ENCODE measurements at places on chromosomes 1 and 21. TPM values are rescaled to one million over a fixed set of nuclear protein-coding genes. Genes with fewer than 3 reads are reported as not detected.

GRCh38 chr1:12409681-12410080 lies 179.9 kb downstream of the VPS13D start:
- peaks cover 11% of the 10 kb centered on the region for H3K4me1 ChIP-seq
- H3K4me3 ChIP-seq: no peak overlapping the region
- no peak for DNase-seq
- no peaks in the 10 kb centered on the region for H3K27me3 ChIP-seq

DNA sequence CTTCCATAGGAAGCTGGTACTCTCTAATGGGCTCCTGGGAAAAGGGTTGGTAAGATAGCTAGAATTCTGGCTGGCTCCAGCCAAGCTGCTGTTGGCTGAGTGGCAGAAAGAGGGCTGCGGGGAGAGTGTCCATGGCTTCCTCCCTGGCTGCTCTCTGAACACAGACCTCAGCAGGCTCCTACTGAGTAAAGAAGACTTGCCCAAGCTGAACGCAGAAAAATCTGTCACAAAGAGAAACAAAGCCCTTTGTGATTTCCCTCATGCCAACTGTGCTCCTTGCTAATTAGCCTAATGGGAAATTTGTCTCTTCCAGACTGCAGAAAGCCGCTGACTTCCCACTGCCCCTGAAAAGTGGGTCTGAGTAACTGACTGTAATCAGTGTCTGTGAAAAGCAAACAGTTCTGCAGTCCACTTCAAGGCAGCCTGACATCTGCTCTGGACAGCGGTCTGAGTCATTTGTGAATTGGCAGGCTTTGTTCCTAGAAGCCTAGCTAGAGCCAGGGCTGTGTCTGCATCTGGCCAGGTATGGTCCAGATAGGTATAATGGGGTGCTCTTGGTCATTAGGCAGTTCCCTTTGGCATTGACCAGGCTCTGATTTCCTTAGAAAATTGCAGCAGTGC lies 282.8 kb downstream of the ZNF648 start:
- no peaks in the 10 kb centered on the region for H3K4me1 ChIP-seq
- no peak overlapping the region for H3K4me3 ChIP-seq
- DNase-seq: no peak
- peaks cover 6% of the 10 kb centered on the region for H3K27me3 ChIP-seq
- H3K36me3 ChIP-seq: no peaks in the 10 kb centered on the region

DNA sequence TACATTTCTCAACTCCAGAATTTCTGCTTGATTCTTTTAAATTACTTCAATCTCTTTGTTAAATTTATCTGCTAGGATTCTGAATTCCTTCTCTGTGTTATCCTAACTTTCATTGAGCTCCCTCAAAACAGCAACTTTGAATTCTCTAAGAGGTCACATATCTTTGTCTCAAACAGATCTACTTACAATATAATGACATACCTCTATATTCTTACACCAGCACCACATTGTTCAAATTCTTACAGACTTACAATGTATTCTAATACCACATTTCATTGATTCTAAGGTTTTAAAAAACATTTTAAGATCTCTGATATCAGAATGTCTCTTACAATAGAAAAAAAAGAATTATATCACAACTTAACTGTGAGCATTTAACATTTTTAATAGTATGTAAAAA lies 77.4 kb downstream of the DIRAS3 start:
- H3K4me3 ChIP-seq: no peak overlapping the region
- no peaks in the 10 kb centered on the region for H3K27me3 ChIP-seq
- no peaks in the 10 kb centered on the region for H3K36me3 ChIP-seq
- H3K27ac ChIP-seq: no peak overlapping the region
- no peak for DNase-seq

- peaks cover 2% of the 10 kb centered on the region for H3K27me3 ChIP-seq
- H3K4me1 ChIP-seq: no peaks in the 10 kb centered on the region
- DNase-seq: no peak
- no peak overlapping the region for H3K27ac ChIP-seq
These were observed 98.6 kb downstream of the OMA1 start for GRCh38 chr1:58447886-58448285.

DNA sequence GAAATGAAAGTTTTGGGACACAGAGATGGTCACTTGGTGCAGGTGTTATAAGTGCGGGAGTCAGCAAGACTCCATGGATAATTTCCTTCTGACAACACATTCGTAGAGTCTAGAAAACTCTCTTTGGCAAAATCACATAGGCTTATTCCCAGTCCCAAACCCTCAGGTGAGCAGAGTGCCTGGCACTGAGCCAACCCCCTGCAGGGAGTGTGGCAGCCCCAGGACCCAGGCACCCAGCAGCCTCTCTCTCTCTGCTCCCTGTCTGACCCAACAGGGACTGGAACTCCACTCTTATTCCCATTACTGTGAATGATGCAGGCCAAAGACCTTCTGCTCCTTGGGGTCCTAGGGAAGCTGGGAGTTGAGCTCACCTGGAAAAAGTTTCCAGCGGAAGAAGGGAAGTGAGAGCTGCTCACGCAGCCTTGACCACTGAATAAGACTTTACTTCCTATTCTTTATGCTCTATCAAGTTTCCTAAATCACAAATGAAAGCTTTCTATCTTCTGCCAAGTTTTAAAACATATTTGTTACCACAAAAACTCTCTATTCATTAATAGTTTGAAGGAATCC lies 132.6 kb upstream of the ETV3 start:
- H3K4me3 ChIP-seq: no peak overlapping the region
- H3K4me1 ChIP-seq: peaks cover 13% of the 10 kb centered on the region
- H3K27me3 ChIP-seq: no peaks in the 10 kb centered on the region

GRCh38 chr1:66245691-66246090 lies 288.3 kb upstream of the SGIP1 start:
- no peak overlapping the region for H3K4me3 ChIP-seq
- no peaks in the 10 kb centered on the region for H3K36me3 ChIP-seq
- H3K4me1 ChIP-seq: no peaks in the 10 kb centered on the region
- DNase-seq: no peak
- no peaks in the 10 kb centered on the region for H3K27me3 ChIP-seq
- H3K27ac ChIP-seq: no peak overlapping the region

GRCh38 chr1:42981871-42982270 lies 23.2 kb upstream of the SLC2A1 start:
- DNase-seq: no peak
- H3K36me3 ChIP-seq: no peaks in the 10 kb centered on the region
- H3K27ac ChIP-seq: no peak overlapping the region
- H3K27me3 ChIP-seq: no peaks in the 10 kb centered on the region
- no peak overlapping the region for H3K4me3 ChIP-seq

- DNase-seq: no peak
- H3K27ac ChIP-seq: no peak overlapping the region
- H3K4me1 ChIP-seq: peaks cover 29% of the 10 kb centered on the region
- no peak overlapping the region for H3K4me3 ChIP-seq
These were observed 59.7 kb downstream of the ATP1A1 start for GRCh38 chr1:116432655-116433265.

GRCh38 chr1:17009706-17010105 lies 2.0 kb downstream of the ATP13A2 start:
- H3K36me3 ChIP-seq: peaks cover 8% of the 10 kb centered on the region
- peaks cover 31% of the 10 kb centered on the region for H3K4me1 ChIP-seq
- H3K27me3 ChIP-seq: no peaks in the 10 kb centered on the region
- DNase-seq: peak; percentile 18

- no peak overlapping the region for H3K4me3 ChIP-seq
- no peaks in the 10 kb centered on the region for H3K4me1 ChIP-seq
- H3K27ac ChIP-seq: no peak overlapping the region
- H3K36me3 ChIP-seq: no peaks in the 10 kb centered on the region
These were observed 22.8 kb downstream of the SLAMF7 start for GRCh38 chr1:160761886-160762285.

EFNA1 gene
- polyA plus RNA-seq: 2.8 TPM

GRCh38 chr1:32055416-32055815 lies 17.3 kb upstream of the TMEM39B start:
- H3K27ac ChIP-seq: no peak overlapping the region
- H3K4me1 ChIP-seq: no peaks in the 10 kb centered on the region
- H3K36me3 ChIP-seq: peaks cover 92% of the 10 kb centered on the region
- no peak overlapping the region for H3K4me3 ChIP-seq
- no peak for DNase-seq

DNA sequence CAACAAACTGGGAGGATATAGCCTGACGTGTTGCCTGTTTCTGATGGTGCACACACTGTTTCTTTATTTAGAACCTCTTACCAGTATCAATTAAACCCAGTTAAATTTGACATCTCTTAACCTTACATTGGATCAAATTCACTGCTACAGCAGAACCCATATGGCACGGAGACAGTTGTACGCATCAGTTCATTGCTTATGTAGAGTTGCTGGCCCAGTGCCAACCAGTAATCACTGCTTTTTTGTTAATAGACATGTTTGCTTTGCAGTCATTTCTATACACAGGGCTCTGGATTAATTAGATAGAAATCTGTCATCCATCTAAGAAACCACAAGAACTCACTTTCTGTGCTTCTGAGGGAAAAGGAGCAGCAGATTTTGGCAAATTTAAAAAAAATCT lies 154.0 kb downstream of the RWDD3 start:
- H3K4me1 ChIP-seq: no peaks in the 10 kb centered on the region
- no peaks in the 10 kb centered on the region for H3K36me3 ChIP-seq
- DNase-seq: no peak
- no peaks in the 10 kb centered on the region for H3K27me3 ChIP-seq

OR6N1 gene
- not detected for polyA plus RNA-seq

- DNase-seq: no peak
- H3K4me3 ChIP-seq: no peak overlapping the region
- H3K4me1 ChIP-seq: no peaks in the 10 kb centered on the region
- no peaks in the 10 kb centered on the region for H3K36me3 ChIP-seq
These were observed 256.7 kb upstream of the CACYBP start for GRCh38 chr1:174742805-174743653.

UQCRHL gene
- polyA plus RNA-seq: 13.2 TPM

GRCh38 chr21:25464275-25464674 lies 143.0 kb downstream of the MRPL39 start:
- H3K4me3 ChIP-seq: no peak overlapping the region
- DNase-seq: no peak
- no peaks in the 10 kb centered on the region for H3K36me3 ChIP-seq
- H3K27me3 ChIP-seq: no peaks in the 10 kb centered on the region

SLAMF9 gene
- not detected for polyA plus RNA-seq

- H3K4me3 ChIP-seq: no peak overlapping the region
- no peak overlapping the region for H3K27ac ChIP-seq
- peak; percentile 21 for DNase-seq
These were observed 623.3 kb upstream of the NR5A2 start for GRCh38 chr1:199404191-199404590.
